ENCODE measurements at places on chromosomes 3 and 15.
A peak's percentile ranks its signal among the peaks of the same experiment; 100 is the strongest.

DNA sequence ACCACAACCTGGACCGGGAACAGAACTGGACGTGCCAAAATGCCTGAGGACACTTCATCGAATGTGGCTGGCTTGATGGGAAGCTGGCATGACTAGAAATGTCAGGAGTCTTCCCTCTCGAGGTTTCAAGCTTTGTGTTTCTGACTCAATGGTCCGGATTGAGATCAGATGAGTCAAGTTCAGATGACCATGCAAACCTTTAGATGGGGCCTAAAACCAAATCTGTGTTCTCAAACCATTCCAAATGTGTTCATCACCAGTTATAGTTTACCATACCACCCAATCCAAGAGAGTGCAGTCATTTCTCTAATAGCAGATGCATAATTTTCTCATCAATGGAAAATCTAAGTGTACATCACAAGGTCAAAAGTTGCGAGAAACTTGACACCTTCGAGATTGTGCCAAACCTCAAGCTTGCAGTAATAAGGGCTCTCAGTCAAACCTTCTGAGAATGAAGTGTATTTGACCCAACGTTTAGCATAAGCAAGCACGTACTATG is 369.1 kb downstream of the RORA start:
- DNase-seq: peak; percentile 97

- DNase-seq: no peak
Observed at GRCh38 chr3:190333961-190334360, 11.7 kb upstream of the CLDN1 start.

DNA sequence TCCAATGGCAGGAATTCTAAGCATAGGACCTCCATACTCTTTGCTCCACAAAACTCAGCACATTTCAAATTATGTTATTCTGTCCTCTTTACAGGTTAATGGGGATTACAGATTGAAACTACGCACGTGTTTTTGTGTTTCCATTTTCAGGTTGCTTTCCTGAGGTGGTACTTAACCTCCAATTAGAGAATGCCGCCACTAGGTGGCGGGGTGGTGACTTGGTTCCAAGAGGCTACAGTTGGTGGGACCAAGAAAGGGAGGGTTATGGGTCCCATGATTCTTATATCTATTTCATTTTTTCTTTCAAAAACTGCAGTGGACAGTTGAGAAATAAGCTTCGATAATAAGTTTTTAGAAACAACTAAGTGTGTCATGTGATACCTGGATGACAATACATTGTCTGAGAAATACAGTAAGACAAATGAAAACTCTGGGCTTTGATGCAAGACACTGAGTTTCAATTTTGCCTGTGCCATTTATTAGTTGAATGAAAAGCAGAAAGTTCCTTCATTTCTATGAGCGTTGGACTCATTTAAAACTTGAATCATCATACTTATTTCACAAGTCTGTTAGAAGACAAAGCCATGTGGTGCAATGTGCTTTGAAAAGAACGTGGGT is 539.0 kb downstream of the FGF12 start:
- no peak for DNase-seq

- no peak for DNase-seq
Observed at GRCh38 chr3:138323971-138324370, 5.7 kb downstream of the NME9 start.

GRCh38 chr15:74120426-74120825 is 10.0 kb upstream of the ISLR2 start:
- DNase-seq: no peak

GRCh38 chr3:197212290-197212689 is 86.1 kb downstream of the DLG1 start:
- DNase-seq: no peak

GRCh38 chr15:26615927-26616302 is 157.0 kb downstream of the GABRB3 start:
- no peak for DNase-seq

- no peak for DNase-seq
Observed at GRCh38 chr3:160400702-160401150, 1.3 kb downstream of the SMC4 start.

- DNase-seq: no peak
Observed at GRCh38 chr3:195122261-195122660, 148.7 kb downstream of the XXYLT1 start.

DNA sequence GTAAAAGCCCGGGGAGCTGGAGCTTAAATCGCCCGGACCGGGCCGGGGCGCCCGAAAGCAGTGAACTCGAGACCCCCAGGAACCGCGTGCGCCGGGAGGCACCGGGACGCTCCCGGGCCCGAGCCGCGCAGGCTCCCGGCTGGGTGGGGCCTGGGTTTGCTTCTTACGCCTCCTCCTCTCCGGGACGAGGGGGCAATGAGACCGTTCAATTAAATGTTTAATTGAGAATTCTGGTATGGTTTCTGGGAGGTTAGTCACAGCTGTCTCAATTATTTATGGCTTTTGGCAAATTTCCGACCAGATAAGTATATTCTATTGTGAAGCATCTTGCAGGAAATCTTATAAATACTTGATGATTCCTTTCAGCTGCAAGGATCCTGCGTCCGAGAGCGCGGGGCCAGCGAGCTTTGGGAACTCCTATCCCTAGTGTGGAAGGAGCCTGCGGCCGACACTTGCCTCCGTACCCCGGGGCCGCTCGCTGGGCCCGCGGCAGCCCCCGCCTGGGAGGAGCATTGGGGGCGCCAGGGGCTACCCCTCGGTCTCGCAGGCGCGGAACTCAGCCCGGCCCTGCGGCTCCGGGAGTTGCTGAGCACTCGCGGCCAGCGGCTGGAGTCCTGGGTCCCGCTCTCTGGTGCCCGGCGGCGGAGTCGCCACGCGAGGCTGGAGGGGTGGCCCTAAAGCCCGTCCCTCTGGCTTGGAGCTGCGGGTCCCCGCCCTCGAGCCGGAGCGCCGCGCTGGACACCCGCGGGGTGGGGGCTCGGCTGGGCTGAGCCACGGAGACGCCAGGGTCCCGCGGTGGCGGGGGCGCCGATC is 10.3 kb downstream of the ISL2 start:
- peak; percentile 61 for DNase-seq

GRCh38 chr3:9783954-9784353 is 8.3 kb downstream of the TADA3 start:
- DNase-seq: no peak

DNA sequence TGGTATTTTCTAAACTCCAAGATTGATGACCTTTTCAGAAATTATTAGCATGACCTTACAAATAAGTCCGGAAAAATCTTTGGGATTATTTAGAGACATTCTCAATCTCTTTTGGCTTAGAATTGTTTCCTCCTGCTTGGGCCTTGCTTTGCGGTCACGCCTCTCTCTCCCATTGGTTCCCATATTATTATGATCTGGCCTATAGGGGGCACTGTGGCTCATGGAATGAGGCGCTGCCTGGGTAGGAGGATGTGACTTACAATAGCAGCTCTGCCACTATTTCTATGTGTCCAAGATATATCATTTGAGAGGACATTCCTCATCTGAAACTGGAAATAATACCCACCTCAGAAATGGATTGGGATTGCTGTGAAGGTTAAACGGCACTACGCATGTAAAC is 464.9 kb downstream of the MFSD1 start:
- DNase-seq: peak; percentile 24

DNA sequence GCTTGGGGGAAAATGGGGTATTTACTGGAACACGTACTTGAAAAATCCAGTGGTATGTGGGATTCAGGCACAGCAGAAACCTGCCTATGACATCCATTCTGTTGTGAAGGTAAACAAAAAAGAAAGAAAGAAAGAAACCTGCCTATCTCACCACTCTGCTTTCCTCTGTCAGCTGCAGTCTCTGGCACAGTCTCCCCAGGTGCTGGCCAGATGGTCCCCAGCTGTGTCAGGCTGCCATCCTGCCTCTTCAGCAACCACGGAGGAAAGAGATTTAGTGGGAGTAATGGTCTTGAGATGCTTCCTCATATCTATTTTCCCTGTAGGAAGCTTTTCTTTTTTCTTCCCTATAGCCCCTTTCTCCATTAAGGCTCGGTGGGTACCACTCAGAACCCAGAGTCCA is 2.5 kb upstream of the PXYLP1 start:
- DNase-seq: no peak

GRCh38 chr3:61802772-61803171 is 241.4 kb downstream of the PTPRG start:
- no peak for DNase-seq

GRCh38 chr15:35437157-35437556 is 108.8 kb downstream of the DPH6 start:
- peak; percentile 46 for DNase-seq

DNA sequence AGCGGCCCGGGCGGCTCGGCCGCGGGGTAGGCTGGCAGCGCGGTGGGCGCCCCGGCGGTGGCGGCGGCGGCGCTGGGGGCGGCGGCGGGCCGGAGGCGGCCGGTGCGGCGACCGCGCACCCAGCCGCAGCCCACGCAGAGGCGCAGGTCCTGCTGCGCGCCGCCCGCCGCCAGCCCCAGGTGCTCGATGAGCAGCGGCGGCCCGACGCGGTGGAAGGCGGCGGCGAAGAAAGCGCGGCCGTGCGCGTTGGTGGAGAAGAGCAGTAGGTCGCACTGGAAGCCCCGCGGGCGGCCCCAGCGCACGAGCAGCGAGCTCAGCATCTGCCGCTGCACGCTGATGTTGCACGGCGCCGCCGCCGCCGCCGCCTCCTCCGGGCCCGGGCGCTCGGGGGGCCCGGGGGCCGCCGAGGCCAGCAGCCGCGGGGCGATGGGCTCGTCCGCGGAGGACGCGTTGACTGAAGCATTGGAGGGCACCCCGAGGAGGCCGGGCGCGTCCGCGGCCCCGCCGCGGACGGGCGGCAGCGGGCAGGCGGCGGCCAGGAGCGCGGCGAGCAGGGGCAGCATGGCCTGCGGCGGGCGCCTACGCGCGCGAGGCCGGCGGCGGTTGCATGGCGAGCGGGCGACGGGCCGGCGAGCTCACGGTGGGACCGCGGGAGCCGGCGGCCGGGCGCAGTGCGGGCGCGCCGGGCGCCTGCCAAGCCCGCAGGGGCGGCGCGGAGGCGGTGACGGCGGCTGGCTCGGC is 452 bp downstream of the TMEM158 start:
- peak; percentile 54 for DNase-seq

GRCh38 chr3:171806200-171807128 is 3.8 kb downstream of the PLD1 start:
- peak; percentile 95 for DNase-seq

DNA sequence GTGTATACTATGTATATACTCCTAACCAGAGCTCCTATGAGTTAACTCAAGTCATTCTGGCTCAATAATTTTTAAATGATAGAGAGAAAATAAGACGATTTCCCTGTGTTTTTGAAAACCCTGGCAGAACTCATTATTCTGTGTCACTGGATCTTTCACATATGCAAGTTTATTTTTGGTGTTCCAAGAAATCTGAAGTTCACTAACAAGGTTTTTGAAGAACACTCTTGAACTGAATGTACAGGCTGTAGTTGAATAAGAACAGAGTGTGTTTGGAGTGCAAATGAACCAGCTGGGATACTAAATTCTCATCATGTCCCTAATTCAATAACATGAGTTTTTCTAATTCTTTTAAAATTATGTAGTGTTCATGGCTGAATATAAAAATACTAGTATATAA is 466.9 kb upstream of the SUCLG2 start:
- no peak for DNase-seq

- no peak for DNase-seq
Observed at GRCh38 chr3:52805270-52806039, 10.9 kb downstream of the ITIH3 start.

DNA sequence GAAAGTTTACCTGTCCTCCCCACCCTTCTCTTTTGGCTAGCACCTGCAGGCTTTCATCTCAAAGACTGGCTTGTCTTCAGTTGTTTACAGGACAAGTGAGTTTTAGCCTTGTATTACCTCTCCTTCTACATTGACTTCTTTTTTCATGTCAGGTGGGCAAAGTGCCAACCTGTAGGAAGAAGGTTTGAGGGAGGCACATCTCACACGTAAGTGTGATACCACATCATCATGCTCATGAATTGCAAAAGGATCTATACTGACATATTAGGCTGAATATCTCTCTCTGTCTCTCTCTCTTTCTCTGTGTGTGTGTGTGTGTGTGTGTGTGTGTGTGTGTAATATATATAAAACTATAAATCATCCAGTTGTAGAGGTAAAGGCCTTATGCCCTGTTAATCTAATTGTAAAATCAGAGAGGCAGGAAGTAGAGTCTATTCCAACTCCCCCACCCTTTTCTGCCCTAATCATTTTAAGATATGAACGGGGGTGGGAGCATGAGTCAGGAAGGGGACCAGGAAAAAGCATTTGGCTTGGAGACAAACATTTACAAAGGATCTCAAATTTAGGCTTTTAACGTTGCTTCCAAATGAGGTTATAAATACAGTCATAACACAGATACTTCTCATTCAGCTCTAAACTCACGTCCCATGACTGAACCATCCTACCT is 107.0 kb upstream of the PFN2 start:
- peak; percentile 66 for DNase-seq

- no peak for DNase-seq
Observed at GRCh38 chr15:69862540-69862939, 235.2 kb downstream of the TLE3 start.

DNA sequence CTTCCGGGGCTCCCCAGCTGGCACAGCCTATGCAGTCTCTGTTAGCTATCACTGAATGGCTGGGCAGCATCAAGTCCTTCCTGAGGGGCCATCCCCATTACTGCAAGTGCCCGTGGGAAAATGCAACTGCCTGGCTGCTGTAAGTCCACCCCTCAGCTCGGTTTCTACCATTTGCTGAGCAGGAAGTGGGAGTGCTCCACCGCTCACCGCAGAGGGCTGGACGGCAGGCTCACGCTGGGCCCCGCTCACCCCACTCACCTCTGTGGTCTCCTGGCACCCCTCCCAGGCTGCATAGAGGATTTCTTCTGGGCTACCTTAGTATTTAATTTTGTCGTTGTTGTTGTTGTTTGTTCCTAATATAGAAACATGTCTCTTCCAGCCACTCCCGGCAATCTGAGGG is 270.2 kb downstream of the PLCL2 start:
- no peak for DNase-seq

- no peak for DNase-seq
Observed at GRCh38 chr15:49673861-49674260, 53.0 kb downstream of the DTWD1 start.

DNA sequence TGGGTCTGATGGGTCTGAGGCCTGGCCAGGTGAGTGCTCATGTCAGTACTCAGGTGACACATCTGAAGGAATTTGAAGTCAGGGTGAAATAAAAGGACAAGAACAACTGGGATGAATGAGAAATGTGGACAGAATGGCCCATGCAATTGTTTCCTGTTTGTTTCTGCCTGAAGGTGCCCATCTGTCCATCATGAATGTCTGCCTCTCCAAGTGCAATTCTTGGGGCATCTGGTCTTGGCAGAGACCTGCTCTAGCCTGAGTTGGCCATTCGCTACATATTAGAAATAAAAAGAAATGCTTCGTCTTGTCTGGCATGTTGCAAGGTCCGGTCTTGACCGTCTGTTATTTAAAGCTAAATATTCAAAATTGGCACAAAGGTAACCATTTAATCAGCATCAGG is 142.0 kb upstream of the AGBL1 start:
- DNase-seq: no peak

GRCh38 chr15:82174471-82175235 is 87.9 kb downstream of the EFL1 start:
- DNase-seq: no peak

- peak; percentile 6 for DNase-seq
Observed at GRCh38 chr3:133799794-133800585, 5.6 kb upstream of the SRPRB start.

GRCh38 chr3:69422751-69423150 is 36.9 kb upstream of the FRMD4B start:
- DNase-seq: peak; percentile 73

Data from HCEC 1CT (cell line).